Omental fat pad (tissue), 4 donors: ENCODE measurements at places on chromosomes 4 and X.

DNA sequence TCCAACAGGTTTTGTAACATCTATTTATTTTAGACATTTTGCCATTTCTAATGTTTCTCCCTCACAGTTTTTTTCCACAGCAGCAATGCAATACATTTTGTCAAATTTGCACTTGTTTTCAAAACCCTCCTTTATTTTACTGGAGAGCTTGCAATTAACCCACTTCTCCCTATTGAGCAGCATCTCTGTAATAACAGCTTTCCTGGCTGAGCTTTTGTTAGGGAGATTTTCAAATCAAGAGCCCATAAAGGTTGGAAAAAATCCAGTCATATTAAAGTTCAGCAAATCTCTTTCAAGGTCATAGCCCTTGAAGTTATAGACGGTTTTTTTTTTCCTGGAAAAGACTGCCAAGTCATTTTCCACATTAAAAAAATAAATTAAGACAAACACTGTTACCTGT is 450.6 kb upstream of the TENM3 start:
- DNase-seq: no peak

DNA sequence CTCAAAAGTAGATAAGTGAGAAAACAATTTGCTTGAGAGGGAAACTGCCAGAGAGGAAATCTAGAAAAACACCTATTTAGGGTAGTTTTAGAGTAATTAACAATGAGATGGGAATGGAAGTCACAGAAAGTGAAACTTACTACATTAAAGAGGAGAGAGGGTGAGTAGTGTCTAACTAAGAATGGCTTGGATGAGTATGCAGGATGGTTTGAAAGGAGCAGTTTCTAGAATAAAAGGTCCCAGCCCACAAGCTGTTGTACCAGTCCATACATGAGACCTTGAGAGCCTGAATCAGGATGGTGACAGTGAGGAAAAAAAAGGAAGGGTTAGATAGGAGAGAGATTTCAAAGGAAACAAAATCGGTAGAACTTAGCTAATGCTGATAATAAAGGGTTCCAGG is 1.3 kb downstream of the GAR1 start:
- no peak for DNase-seq

GRCh38 chr4:22478426-22478825 is 37.4 kb downstream of the ADGRA3 start:
- DNase-seq: no peak

GRCh38 chrX:72130762-72131250 is 909 bp downstream of the RTL5 start:
- no peak for DNase-seq

- no peak for DNase-seq
Measured at GRCh38 chrX:131649741-131650140, 105.9 kb downstream of the OR13H1 start.

DNA sequence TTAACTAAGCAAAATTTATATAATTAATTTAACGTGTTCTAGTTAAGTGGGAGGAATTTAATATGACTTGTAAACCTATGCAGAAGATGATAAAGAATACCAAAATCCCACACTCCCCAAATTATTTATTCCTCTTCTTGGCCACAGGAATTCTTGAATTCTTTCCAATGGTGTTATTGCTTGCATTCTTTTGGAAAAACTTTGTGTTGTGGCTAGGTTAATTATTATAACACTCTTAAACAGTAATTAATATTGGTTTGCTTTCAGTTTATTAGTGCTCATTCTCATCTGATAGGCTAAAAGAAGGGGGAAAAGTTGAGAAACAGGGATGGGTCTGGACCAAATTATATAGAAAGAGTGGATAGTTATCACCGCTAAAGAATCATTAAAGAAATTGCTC is 141.5 kb upstream of the PABPC4L start:
- no peak for DNase-seq

- no peak for DNase-seq
Measured at GRCh38 chr4:173852775-173853174, 322.7 kb upstream of the HAND2 start.
